NCI-H1694 (cell line): ENCODE measurements at places on chromosomes 11 and 22.
A peak's percentile ranks its signal among the peaks of the same experiment; 100 is the strongest.

DNA sequence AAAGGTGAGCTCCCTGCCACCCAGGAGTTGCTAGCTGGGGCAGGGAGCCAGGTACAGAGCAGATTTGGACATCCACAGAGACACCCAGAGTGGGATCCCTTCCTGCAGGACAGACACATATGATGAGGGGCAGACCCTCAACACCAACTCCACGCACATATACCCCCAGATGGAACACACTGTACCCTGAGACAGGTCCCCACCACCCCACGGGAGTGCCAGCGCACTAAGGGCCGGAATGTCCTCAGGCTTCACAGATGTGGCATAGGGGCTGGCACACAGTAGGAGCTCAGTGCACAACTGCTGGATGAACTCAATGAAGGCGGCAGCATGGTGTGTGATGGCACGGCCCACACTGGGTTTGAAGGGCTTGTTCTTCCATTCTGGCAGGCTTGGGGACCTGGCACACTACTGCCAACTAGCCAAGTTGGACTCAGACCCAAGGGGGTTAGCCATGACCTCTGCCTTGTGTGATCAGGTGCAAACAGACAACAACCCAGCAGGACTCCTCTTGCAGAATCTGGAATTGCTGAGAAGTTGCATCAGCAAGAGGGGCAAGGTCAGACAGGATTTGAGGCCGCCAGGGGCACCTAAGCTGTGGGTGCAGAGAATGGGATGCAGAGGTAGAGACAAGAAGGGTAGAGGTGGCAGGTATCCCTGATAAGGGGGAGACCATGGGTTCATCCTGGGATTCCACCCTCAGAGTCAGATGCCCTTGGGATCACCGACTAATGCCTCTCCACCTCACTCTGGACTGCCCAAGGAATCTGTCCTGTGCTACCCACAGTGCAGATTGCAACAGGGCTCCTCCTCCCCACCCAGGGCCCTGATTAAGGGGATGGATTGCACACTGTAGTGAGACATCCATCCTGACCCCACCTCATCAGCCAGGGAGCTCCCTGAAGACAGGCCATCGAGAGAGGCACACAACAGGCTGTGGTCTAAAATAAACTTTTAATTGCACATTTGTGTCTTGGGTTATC is 2.4 kb downstream of the C22orf15 start:
- DNase-seq, result no peak

- DNase-seq, result no peak
Measured at GRCh38 chr11:45803971-45804760, 783 bp upstream of the SLC35C1 start.

GRCh38 chr11:135035282-135035681 is 623.2 kb upstream of the B3GAT1 start:
- DNase-seq, result no peak

DNA sequence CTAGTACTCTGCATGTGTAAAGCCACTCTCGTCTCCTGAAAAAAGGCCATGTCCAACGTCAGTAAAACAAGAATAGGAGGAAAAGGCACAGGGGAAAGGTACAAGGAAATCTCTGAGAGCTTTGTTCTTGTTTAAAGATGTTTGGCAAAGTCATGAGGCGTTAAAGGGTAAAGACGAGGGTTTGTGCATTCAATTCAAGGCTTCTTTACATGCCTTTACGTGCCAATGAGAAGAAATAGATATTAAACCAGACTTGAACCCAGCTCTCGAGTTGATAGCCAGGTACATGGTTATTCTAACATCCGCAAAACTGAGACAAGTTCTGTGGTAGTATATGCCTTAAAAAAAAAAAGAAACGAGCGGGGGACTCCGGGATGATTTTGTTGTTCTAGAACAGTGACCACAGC is 704 bp upstream of the CFL1 start:
- no peak for DNase-seq

DNA sequence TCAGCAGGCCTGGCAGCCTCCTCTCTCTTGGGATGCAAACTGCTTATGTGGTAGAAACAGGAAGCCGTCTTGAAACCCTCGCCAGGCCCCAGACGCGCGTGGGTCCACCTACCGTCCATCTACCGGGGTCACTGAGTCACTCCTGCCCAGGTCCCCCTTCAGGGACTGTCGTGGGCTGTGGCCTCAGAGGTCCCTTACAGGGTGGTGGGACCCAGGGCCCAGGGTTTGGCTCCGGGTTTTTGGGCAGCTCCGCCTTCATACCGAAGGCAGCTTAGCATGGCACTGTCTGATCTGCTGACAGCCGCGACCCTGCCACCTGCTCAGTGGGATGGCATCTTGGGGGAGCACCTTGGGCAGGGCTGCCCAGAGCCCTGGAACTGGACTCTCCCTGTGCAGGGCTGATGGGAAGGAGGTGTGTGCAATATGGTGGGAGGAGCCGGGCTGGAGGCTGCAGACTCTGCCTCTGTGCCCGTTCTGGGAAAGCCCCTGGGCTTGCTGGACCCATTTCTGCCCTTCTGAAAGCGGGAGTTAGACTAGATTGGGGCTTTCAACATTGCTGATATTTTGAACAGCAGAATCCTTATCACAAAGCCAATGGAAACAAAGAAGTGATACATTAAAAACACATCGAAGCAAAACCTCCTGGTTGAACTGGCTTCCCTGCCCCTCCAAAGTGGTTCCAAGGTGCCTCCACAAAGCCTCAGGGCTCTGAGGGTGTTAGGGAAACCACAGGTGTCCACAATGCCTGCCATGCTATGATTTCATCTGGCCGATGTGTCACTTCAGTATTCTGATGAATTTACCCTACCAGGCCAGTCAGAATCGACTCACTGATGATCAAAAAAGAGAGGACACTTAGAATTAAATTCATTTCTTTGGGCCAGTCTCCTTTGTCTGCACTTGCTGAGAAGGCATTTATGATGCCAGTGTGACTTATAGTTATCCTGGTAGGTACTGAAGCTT is 316.5 kb downstream of the KIRREL3 start:
- DNase-seq, result no peak

DNA sequence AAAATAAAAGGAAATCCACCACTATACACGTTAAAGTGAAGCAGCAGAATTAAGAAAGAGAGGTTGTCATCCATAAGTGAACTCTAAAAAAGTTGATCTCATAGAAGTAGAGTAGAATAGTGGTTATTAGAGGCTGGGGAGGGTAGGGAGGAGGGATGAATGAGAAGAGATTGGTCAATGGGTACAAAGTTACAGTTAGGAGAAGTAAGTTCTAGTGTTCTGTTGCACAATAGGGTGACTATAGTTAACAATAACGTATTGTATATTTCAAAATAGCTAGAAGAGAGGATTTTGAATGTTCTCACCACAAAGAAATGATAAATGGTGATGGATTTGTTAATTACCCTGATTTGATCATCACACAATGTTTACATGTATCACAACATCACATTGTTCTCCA is 72.0 kb downstream of the CD82 start:
- no peak for DNase-seq

GRCh38 chr11:47398551-47398950 is 9.8 kb upstream of the SLC39A13 start:
- no peak for DNase-seq

- no peak for DNase-seq
Measured at GRCh38 chr11:57770793-57771192, 9.2 kb downstream of the CTNND1 start.

DNA sequence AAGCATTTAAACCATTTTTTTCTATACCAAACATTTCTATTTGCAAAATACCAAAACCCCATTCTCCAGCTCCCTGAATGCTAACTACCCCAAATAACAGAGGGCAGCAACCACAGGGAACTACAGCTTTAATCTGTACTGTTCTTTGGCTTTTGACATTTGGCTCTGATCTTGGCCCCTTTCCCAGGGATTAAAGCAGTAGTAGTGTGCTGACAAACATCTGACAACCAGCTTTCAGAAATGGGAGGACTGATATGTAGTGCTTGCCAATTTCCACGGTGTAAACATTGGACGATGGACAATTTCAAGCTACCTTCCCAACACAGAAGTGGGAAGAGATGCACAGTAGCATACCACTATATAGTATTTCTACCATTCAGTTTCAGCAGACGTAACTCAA is 88.4 kb upstream of the TEAD1 start:
- DNase-seq, result no peak

GRCh38 chr22:48396091-48396784 is 1431.4 kb downstream of the BRD1 start:
- no peak for DNase-seq

DNA sequence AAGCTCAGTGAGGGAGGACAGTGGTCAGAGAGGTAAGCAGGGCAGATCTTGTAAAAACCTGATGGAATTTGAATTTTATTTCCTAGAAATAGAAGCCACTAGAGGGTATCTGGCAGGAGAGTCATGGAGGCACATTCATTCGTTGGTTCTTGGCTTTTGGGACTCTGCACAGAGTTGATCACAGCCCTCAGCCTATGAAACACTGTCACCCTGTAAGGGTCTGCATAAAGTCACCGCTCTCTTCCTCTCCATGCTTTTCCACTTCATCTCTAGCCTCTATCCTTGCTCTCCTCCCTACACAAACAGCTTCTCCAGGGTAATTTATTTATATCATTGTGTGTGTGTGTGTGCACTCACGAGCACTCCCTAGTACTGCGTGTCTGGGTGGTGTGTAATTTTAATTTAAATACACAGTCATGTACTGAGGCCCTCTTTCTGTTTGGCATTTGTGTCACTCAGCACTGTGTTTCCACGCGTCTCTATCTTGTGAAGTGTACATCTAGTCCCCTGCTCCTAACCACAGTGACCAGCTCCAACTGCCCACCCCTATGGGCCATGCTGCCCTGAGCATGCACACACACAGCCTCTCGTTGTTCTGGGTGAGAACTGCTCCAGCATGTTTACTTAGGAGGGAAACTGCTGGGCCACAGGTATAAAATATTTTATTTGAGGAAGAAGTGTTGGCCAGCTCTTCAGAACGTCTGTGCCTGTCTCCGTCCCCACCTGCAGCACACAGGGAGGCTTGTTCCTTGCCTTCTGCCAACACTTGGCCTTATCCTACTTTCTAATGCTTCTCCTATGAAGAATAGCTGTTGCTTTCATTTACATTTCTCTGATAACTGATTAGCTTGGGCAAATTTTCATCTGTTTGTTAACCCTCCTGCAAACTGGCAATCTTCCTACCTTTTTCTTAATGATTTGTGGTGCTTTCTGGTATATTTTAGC is 4.5 kb downstream of the KCNQ1OT1 start:
- DNase-seq, result no peak

DNA sequence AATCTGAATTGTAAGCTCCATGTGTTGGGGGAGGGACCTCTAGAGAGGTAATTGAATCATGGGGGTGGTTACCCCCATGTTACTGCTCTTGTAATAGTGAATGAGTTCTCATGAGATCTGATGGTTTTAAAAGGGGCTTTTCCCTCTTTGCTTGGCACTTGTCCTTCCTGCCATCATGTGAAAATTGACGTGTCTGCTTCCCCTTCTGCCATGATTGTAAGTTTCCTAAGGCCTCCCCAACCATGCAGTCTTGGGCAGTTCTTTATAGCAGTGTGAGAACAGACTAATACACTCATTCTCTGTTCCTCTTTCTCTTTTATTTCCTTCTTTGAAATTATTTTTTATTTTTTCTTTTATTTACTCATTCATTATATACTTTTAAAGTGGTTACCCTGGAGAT is 239.4 kb downstream of the CSNK2A3 start:
- DNase-seq, result no peak

DNA sequence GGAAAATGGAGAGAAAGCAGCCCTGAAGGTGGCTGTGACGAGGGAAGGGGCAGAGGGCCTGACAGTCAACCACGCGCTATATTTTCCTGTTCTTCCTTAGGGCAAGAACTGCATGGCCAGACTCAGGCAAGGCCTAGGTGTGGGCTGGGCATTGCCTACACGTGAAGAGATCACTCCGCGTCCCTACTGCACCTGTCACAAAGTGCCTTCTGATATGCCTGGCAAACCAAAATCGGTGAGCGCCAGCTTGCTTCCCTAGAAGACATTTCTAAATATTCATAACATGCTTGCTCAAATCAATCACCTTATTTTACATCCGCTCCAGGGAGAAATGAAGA is 6.3 kb downstream of the TMEM121B start:
- no peak for DNase-seq

GRCh38 chr11:118406599-118407166 is 5.3 kb downstream of the ATP5MG start:
- peak; percentile 3 for DNase-seq

- DNase-seq, result no peak
Measured at GRCh38 chr22:20395181-20395906, 1.4 kb downstream of the ZNF74 start.

DNA sequence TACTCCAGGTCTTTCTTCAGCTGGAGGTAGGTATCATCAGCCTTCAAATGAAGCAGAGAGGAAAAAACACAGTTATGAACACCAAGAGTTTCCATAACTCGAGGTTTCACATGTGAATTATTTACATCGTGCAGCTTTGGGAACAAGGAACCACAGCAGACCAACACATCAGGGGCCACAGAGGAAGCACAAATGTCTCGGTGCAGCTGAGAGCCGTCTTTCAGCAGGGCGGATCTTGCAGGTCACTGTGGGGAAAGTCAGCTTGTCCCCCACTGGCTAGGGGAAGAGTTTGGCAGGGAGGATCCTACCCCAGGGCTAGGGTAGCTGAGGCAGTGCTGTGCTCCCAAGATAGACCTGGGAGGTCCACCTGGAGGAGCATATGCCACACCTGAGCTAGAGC is 74.7 kb downstream of the C11orf58 start:
- no peak for DNase-seq

DNA sequence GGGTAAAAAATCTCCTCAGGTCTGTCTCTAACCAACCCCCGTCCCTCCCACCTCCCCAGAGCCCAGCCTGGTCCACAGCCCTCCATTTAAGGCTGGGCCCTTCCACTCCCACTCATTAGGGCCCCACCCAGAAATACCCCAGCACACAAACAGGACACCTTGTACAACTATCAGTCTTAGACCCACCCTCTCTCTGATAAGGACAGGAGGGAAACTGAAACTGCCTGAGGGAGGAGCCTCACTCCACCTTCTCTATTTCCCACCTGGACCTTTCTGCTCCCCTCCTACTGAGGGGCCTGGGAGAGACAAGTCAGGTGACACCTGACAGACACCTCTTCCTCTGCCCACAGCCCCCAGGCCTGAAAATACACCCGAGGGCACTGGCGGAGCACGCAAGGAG is 90.2 kb downstream of the PLEKHA7 start:
- no peak for DNase-seq

- no peak for DNase-seq
Measured at GRCh38 chr22:29332886-29333496, 17.5 kb upstream of the RASL10A start.

DNA sequence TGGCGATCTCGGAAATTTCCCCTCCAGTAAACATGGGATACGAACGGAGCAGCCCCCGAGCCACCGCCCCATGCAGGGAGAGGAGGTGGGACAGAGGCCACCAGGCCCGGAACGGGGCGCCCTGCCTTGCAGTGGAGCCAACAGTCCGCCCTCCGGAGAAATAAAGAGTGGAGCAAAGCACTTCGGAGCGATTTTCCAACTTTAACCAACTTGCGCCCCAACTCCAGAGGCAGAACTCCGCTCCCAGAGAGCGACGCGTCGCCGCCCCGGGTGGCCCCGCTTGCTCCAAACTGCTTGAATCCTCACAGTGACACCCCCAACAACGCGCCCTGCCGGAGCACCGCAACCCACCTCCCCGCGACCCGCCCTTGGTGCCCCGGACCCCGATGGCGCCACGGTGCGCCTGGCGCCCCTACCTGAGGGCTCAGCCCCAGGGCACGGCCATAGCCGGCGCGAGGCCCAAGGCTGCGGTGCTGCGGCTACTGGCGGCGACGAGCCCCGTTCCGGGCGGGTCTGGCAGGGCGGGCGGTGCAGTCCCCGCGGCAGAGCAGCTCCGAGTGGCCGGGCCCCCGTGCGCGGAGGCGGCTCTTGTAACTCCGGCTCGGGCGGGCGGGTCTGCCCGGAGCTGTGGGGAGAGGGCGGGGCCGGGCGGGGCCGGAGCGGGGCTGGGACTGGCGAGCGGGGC is at the start of gene AHNAK:
Gene AHNAK, minus strand, starts transcription at position 563 of the 685 bp plus-strand sequence. CDS start 10,708 bp downstream, outside the sequence.
- no peak for DNase-seq

- no peak for DNase-seq
Measured at GRCh38 chr11:70225681-70226177, 22.6 kb downstream of the FADD start.
